ENCODE measurements at places on chromosomes 16 and 17. TPM values are rescaled to one million over a fixed set of nuclear protein-coding genes. Genes with fewer than 3 reads are reported as not detected.

- H3K27me3 ChIP-seq = no peaks in the 10 kb centered on the region
- no peaks in the 10 kb centered on the region for H3K36me3 ChIP-seq
- no peak overlapping the region for H3K27ac ChIP-seq
- H3K4me3 ChIP-seq = no peak overlapping the region
- DNase-seq = no peak
Observed at GRCh38 chr16:5903153-5903552, 805.6 kb upstream of the EEF2KMT start.

GRCh38 chr17:17216776-17217175 is 10.6 kb upstream of the PLD6 start:
- H3K4me1 ChIP-seq = peaks cover 8% of the 10 kb centered on the region
- no peaks in the 10 kb centered on the region for H3K27me3 ChIP-seq
- no peak for DNase-seq
- H3K27ac ChIP-seq = no peak overlapping the region

- H3K4me1 ChIP-seq = peaks cover 97% of the 10 kb centered on the region
- H3K36me3 ChIP-seq = no peaks in the 10 kb centered on the region
- H3K27ac ChIP-seq = peak overlapping the region; percentile 22
- H3K27me3 ChIP-seq = no peaks in the 10 kb centered on the region
Observed at GRCh38 chr17:77456951-77457548, 316.3 kb downstream of the SEC14L1 start.

GRCh38 chr16:27818246-27818645 is 245.3 kb downstream of the GSG1L start:
- peaks cover 75% of the 10 kb centered on the region for H3K27me3 ChIP-seq
- no peak overlapping the region for H3K27ac ChIP-seq
- H3K4me3 ChIP-seq = no peak overlapping the region
- no peaks in the 10 kb centered on the region for H3K36me3 ChIP-seq
- no peak for DNase-seq

GRCh38 chr17:40329839-40330794 is 21.1 kb downstream of the RARA start:
- peak overlapping the region; percentile 5 for H3K4me3 ChIP-seq
- H3K27ac ChIP-seq = peak overlapping the region; percentile 90
- peak; percentile 84 for DNase-seq
- H3K36me3 ChIP-seq = peaks cover 7% of the 10 kb centered on the region

Gene CCL7
- total RNA-seq = not detected

DNA sequence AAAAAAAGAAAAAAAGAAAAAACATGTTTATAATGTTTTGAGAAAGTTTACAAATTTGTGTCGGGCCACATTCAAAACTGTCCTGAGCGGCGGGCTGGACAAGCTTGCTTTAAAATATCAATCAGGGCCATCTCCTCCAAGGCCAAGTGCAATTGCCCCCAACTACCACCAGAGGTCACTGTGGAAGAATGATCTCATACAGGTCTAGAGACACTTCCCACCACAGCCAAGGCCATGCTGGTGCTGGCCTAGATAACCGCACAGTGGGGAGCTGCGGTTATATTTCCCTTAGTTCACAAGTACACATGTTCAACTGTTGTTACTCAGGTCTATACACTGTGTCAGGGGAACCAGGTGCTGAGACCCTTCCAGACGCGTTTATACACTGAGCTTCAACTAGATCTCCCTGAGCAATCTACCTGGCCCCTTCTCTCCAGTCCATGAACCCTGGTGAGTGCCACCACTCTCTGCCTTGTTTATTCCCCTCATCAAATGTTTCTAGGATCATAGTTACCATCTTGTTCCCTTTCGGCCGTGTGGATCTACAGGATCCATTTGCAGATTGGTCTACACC is 83.8 kb upstream of the CCL2 start:
- no peaks in the 10 kb centered on the region for H3K4me1 ChIP-seq
- no peaks in the 10 kb centered on the region for H3K36me3 ChIP-seq
- no peak overlapping the region for H3K27ac ChIP-seq
- peaks cover 2% of the 10 kb centered on the region for H3K27me3 ChIP-seq
- H3K4me3 ChIP-seq = no peak overlapping the region
- DNase-seq = peak; percentile 31

GRCh38 chr16:83843657-83844056 is 35.9 kb downstream of the HSBP1 start:
- H3K27me3 ChIP-seq = no peaks in the 10 kb centered on the region
- no peak overlapping the region for H3K27ac ChIP-seq
- DNase-seq = no peak
- H3K4me1 ChIP-seq = no peaks in the 10 kb centered on the region
- no peak overlapping the region for H3K4me3 ChIP-seq
- no peaks in the 10 kb centered on the region for H3K36me3 ChIP-seq

- H3K27ac ChIP-seq = no peak overlapping the region
- peaks cover 7% of the 10 kb centered on the region for H3K4me1 ChIP-seq
- H3K36me3 ChIP-seq = peaks cover 6% of the 10 kb centered on the region
- no peak for DNase-seq
- no peak overlapping the region for H3K4me3 ChIP-seq
- no peaks in the 10 kb centered on the region for H3K27me3 ChIP-seq
Observed at GRCh38 chr16:4922721-4923342, 14.1 kb downstream of the PPL start.

DNA sequence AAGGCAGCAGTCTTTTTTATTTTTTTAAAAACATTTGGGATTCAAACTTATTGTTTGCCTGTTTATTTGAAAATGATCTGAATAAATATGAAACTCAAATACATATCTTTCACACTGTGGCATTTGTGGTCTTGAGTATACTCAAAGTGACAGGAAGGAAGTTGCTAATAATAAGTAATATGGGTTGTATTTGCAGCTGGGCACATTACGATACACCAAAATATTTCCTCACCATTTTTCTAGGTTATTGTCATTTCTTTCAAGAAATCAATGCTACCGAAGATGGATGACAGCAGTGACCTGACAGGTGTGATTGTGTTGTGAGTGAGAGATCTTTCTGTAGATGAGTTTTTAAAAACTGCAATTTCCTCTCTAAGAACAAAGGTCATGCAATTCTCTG is 665.7 kb downstream of the CDH8 start:
- DNase-seq = no peak
- H3K27ac ChIP-seq = no peak overlapping the region
- H3K27me3 ChIP-seq = no peaks in the 10 kb centered on the region
- peaks cover 19% of the 10 kb centered on the region for H3K4me1 ChIP-seq

DNA sequence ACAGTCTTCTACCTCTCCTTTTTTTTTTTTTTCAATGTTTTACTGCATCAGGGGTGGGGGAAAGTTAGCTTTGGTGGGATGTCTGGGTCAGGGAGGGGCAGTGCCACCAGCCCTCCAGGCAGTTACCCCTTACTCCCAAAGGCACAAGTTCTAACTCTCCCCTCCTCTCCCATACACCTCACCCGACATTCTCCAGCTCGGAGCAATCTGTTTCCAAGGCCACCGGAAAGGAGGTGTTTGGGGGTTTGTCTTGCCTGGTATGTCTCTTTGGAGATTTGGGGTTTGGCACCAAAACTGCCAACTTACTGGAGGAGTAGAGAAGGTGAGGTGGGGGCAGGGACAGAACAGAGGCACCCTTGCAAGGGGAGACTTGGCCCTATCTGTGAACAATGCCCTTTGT is 4.7 kb downstream of the DLX3 start:
- no peak overlapping the region for H3K27ac ChIP-seq
- H3K27me3 ChIP-seq = peaks cover 98% of the 10 kb centered on the region
- DNase-seq = no peak
- no peak overlapping the region for H3K4me3 ChIP-seq
- no peaks in the 10 kb centered on the region for H3K36me3 ChIP-seq

DNA sequence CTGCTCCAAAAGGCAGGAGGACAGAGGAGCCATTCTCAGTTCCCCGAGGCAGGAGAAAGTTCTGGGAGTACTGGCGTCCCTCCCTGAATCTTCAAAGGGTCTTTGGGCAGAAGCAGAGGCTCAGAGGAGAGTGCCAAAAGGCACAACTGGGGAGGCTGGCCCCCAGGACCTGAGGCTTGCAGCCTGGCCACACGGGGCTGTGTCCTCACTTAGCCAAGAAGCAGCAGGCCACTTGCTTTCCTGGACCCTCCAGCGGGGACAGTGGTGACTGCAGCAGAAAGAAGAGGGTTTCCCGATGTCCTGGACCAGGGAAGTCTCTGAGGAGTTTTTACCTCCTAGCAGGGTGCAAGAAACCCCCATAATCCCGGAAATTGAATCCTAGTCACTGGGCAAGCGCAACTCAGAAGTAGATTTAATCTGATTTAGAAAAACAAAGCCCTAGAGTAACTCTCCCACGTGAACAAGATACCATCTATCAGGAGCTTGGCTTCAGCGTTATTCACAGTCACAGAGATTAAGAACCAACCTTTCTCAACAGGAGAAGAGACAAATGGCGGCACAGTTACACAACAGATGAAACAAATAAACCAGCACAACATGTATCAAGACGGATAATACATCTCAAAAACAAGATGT is 25.5 kb upstream of the BCO1 start:
- H3K4me3 ChIP-seq = no peak overlapping the region
- peaks cover 48% of the 10 kb centered on the region for H3K27me3 ChIP-seq

Gene FBXW10
- total RNA-seq = 0.08 TPM

Gene ACSM2A
- total RNA-seq = not detected

Gene KRTAP9-4
- not detected for total RNA-seq

GRCh38 chr17:57986841-57987580 is 1.0 kb downstream of the VEZF1 start:
- H3K4me1 ChIP-seq = peaks cover 91% of the 10 kb centered on the region
- DNase-seq = peak; percentile 40
- H3K36me3 ChIP-seq = peaks cover 9% of the 10 kb centered on the region
- peak overlapping the region; percentile 89 for H3K4me3 ChIP-seq
- H3K27ac ChIP-seq = peak overlapping the region; percentile 99

DNA sequence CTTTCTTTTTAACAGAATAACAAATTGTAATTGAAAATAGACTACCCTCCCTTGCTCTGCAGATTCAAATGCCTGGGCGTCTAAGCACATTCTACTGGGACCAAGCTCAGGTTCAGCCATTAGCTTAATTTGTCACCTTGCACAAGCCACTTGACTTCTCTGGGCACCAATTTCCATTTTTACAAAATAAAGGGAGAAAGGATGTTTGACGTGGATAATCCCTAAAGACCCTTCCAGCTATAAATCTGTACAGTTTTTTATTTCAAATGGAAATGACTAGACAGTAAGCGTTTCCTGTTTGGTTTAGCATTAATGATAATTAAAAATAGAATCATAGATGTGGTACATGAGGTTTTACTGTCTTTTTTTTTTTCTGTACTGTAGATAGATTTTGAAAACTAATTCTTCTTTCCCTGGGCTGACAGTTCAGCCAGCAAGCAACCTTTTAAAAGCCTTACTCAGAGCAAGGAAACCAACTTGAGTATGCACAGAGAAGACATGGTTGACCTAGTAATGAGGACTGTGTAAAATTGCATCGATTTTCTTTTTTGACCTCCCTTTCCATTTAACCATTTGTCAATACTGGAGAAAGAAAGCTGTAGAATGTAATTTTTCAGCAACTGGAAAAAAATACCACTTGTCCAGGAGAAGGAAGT is 1329.5 kb upstream of the CDH8 start:
- no peaks in the 10 kb centered on the region for H3K36me3 ChIP-seq
- no peaks in the 10 kb centered on the region for H3K27me3 ChIP-seq
- DNase-seq = no peak
- no peaks in the 10 kb centered on the region for H3K4me1 ChIP-seq
- no peak overlapping the region for H3K27ac ChIP-seq

Gene SLC47A1
- total RNA-seq = 12.9 TPM

Gene MT2A
- 115 TPM for total RNA-seq

Gene USP43
- total RNA-seq = 0.08 TPM

Gene SMIM5
- total RNA-seq = 14.0 TPM

DNA sequence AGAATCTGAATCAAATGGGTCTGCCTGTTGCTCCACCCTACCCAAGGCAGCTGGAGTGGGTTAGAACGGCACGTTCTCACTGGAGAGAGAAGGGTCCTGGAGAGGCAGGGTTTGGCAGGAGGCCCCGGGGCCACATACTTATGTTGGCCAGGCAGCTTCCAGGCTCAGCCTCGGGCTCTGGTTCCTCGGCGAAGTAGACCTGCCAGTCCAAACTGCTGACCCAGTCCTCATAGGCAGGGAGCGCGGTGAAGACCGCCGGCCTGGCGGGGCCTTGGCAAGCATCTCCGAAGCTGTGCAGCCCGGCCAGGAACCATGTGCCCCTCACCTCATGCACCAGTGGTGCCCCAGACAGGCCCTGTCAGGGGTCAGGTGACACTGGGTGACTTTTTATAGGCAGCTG is 4.8 kb downstream of the PRSS53 start:
- no peak overlapping the region for H3K4me3 ChIP-seq
- H3K27ac ChIP-seq = no peak overlapping the region
- no peaks in the 10 kb centered on the region for H3K27me3 ChIP-seq
- peaks cover 20% of the 10 kb centered on the region for H3K4me1 ChIP-seq
- no peak for DNase-seq
